Islet precursor cell (in vitro differentiated cells): ENCODE measurements at places on chromosomes 16 and 17.

- no peak for DNase-seq
Observed at GRCh38 chr16:11715246-11715947, 27.3 kb downstream of the TXNDC11 start.

GRCh38 chr17:50817838-50818237 lies 17.5 kb upstream of the WFIKKN2 start:
- peak; percentile 94 for DNase-seq

DNA sequence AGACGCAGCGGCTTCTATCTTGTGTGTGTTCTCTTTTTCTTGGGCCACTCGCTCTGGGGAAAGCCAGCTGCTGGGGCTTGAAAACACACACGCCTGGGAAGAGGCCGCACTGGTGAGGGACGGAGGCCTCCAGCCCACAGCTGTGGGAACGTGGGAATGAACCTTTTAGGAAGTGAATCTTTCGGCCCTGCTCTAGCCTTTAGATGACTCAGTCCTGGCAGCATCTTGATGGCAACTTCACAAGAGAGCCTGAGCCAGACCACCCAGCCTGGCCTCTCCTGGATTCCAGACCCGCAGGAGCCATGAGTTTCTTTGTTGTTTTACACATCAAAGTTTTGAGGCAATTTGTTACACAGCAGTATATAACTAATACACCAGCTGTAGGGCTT lies 2.2 kb upstream of the PDPK1 start:
- peak; percentile 89 for DNase-seq

GRCh38 chr16:78679546-78679945 lies 580.1 kb downstream of the WWOX start:
- DNase-seq = no peak

- DNase-seq = no peak
Observed at GRCh38 chr17:27339198-27339835, 45.4 kb downstream of the WSB1 start.

- no peak for DNase-seq
Observed at GRCh38 chr16:28149011-28149888, 62.5 kb downstream of the XPO6 start.

DNA sequence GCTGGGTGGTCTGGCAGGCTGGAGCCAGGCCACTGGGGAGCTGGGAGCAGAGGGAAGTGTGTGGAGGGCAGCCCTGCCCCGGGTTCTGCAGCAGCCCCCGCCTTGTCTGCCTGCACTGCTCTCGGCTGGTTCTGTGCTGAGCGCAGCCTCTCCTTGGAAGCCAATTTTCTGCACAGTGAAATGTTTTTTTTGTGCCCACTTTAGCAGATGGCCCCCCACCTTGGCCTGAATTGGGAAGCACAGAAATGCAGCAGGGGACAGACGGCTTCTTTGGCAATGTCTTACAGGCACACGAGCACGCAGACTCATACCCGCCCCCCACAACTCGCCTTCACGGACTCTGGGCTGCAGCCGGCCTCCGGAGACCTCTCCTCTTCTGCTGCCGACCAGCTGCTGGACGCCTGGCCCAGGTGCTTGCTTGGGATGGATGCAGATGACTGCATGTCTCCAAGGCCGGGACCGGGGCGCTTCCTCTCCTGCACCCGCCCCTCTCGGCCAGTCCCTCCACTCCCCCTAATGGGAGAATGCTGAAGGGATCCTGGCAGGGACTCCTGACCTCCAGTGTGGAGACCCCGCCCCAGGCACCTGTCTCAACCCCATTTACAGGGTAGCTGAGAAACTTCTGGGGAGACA lies 14.8 kb downstream of the NPTX1 start:
- no peak for DNase-seq

- no peak for DNase-seq
Observed at GRCh38 chr16:66964049-66964448, 3.0 kb downstream of the CES3 start.

DNA sequence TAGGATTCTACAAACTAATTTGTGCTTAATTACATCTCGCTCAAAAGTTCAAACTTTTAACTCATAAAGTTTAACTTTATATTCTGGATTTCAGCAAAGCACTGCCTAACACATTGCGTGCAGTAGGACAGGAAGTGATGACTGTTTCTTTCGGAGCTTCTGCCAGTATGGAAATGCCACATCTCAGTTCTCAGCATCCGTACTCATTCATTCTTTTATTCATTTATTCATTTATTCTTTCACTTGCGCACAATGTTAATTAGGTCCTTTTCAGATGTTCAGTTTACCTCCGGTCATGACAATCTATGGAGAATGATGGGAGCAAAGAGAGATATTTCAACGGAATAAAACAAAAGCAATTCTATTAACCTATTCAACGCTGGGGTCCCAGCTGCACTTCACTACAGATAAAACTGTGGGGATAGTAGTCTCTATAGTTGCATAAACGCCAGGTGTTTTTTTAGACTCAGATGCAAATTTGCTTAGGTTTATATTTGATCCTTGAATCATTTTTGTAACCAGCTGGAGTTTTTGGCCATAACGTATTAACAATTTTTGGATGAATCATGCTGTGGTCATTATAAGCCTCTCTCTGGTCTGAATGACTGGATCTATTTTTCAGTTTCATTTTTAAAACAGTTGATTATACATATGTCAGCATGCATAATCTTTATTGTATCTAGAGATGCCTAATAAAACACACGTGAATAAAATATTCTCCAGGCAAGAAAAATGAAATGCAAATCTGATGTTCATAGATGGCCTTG lies 143.9 kb downstream of the KCNJ2 start:
- no peak for DNase-seq

GRCh38 chr16:64983963-64984362 lies 137.9 kb downstream of the CDH11 start:
- peak; percentile 83 for DNase-seq

- DNase-seq = no peak
Observed at GRCh38 chr16:18853694-18854093, 52.3 kb upstream of the ARL6IP1 start.

GRCh38 chr17:35283767-35284166 lies 40.9 kb downstream of the SLFN5 start:
- DNase-seq = no peak

GRCh38 chr16:4701791-4702465 lies 8.6 kb downstream of the NUDT16L1 start:
- DNase-seq = peak; percentile 46

- no peak for DNase-seq
Observed at GRCh38 chr16:68093816-68094613, 8.8 kb downstream of the NFATC3 start.

GRCh38 chr16:24010440-24011089 lies 174.8 kb downstream of the PRKCB start:
- peak; percentile 76 for DNase-seq

DNA sequence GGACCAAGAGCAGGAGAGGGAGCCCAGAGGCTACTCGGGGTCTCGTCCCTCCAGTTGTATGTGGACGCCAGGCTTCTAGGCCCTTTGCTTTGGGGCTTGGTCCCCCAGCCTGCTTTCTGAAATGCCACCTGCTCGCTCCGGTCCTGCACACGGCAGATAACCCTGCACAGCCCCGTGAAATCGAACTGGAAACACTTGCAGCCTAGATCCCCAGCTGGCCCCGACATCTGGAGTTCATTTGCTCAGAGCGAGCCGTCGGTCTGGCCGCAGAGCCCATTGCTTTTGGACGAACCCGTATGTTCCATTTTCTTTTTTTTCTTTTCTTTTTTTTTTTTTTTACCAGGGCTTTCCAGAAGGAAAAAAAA lies 22.9 kb downstream of the C1QTNF1 start:
- no peak for DNase-seq

DNA sequence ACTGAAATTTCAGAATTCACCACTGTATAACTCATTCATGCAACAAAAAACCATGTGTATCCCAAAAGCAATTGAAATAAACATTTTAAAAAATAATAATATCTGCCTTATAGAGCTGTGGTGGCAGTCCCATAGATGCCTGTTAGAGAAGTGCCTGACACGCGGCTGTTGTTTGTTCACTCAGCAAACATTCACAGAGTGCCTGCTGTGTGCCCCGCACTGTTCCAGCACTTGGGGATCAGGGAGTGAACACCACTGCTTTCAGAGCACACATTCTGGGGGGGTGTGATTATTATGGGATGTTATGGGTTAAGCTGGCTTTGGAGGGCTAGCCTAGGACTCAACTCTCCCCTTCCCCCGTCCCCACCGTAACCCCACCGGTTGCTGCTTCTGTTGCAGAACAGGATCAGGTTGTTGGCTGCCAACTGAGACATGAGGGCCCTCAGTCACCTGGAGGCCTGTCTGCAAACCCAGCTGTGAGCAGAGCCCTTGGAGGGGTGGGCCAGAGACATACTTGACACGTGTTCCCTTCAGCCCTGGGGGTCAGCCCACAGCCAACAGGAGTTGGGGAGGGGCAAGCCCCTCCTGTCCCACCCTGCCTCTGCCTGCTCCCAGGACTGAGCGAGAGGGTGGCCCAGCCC lies 103.3 kb upstream of the CIBAR2 start:
- no peak for DNase-seq

DNA sequence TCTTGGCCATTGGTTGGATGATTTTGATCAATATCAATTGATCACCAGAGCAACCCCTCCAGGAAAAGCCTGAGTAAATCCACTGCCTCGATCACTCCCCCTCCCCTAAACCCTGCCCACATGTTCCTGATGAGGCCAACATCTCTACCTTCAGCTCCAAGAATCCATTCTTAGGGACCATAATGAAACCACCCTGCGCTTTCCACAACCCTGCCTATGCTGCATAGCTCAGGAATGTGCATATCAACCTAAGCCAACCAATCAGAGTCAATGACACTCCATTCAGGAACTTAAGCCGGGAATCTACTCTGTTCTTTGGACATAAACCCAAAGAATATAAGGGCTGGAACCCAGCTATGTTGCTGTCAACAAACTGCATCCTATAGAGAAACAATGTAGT lies 86.3 kb downstream of the MYH11 start:
- no peak for DNase-seq

DNA sequence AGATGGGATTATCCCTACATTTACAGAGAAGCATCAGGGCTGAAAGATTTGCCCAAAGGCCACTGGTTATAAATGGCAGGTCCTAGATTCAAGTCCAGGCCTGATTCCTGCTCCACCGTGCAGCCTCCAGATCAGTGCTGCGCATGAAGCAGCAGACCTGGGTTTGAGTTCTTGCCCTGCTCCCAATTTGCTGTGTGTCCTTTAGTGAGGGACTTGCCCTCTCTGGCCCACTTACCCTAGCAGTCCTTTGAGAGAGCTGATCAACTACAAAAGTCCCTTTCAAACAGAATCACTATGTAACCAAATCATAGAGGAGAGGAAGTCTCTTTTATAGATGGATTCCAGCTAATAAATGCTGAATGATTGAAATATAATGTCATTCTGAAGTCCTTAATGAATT lies 200.4 kb downstream of the RAB11FIP4 start:
- DNase-seq = peak; percentile 24

DNA sequence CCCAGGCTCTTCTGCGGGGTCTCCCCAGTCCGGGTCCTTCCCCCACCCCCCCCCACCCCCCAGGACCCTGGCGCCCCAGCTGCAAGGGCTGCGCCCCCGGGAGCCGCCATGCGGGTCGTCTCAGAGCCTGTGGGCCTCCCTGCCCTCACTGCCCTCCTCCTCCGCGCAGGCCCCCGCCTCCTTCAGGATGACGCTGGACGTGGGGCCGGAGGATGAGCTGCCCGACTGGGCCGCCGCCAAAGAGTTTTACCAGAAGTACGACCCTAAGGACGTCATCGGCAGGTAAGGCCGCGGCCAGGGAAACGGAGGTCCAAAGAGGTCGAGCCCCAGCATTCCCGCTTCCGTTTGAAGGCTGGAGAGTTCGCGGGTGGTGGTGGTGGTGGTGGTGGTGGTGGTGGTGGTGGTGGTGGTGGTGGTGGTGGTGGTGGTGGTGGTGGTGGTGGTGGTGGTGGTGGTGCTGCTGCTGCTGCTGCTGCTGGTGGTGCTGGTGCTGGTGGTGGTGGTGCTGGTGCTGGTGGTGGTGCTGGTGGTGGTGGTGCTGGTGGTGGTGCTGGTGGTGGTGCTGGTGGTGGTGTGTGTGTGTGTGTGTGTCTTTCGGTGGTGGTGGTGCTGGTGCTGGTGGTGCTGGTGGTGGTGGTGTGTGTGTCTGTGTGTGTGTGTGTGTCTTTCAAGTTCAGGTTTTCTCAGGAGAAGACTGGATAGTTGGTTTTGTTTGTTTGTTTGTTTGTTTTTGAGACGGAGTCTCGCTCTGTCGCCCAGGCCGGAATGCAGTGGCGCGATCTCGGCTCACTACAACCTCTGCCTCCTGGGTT lies 615 bp downstream of the PHKG2 start:
- peak; percentile 84 for DNase-seq

DNA sequence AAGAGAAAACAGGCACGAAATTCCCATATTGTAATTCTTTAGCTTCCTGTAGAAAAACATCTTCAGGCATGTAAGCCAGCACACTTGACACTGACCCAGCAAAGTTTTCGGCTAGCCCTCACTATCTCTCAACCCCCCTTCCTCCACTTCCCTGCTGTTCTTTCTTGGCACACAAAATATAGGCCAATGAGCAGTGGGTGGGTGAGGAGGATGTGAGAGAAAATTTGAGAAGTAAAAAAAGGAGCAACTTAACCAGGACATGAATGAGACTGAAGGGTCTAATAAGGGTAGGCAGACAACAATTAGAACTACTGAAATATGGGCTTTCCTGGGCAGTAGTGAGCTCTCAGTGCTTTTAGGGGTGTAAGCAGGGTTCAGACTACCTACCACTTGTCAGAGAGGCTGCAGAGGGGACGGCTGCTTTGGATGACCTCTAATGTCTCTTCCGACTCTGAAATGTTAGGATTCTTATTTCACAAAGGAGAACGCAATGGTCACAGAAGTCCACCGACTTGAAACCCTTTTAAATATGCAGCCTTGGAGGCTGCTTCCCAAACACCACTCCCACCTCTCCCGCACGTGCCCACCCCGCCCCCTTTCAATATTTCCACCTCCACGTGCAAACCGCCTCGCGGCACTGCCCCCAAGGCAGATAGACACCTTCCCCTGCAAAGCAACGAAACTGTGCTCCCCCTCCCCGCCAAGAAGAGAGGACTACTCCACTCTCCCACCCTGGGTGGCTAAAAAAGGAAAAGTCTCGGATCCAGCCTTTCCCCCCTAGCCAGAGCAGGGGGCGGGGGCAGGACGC lies 889 bp downstream of the MBTD1 start:
- DNase-seq = peak; percentile 68
